OCI-LY7 (cell line): ENCODE measurements at places on chromosomes 4 and X. TPM values are rescaled to one million over a fixed set of nuclear protein-coding genes. Genes with fewer than 3 reads are reported as not detected.

DNA sequence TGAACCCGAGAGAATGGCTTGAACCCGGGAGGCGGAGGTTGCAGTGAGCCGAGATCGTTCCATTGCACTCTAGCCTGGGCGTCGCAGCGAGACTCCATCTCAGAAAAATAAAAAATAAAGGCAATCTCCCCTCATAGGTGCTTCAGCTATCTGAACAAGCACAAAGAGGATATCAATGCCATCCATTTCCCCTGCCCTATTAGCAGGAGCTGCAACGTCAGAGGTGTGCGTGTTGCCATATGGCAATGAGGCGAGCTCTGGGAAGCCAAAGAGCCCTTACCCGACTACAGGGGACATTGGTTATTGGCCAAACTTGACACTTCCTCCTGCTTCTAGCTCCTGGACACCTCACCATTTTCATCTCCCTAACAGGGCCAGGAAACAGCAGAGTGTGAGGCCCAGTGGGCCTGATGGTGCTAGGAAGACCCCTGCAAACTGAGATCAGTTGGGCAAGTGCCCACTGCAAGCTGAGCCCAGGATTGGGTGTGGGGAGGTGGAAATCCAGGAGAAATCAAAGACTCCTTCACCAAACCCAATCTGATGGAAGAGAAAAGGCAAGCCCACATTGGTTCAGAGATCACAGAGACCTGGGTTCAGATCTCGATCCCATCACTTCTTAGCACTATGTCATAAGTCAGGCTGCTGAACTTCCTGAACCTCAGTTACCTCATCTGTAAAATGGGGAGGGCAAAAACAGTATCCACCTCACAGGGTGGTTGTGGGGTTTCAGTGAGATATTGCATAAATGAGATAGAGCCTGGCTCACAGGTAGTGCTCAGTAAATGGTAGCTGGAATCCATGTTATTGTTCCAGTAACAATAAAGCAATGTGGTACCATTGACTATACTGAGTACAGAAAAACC lies 21.2 kb downstream of the SLC25A5 start:
- no peak for DNase-seq

- DNase-seq = no peak
Measured at GRCh38 chrX:6002056-6002455, 226.6 kb downstream of the NLGN4X start.

Gene RNF212
- total RNA-seq = not detected in 2 replicates

Gene POU3F4
- not detected in 2 replicates for total RNA-seq

DNA sequence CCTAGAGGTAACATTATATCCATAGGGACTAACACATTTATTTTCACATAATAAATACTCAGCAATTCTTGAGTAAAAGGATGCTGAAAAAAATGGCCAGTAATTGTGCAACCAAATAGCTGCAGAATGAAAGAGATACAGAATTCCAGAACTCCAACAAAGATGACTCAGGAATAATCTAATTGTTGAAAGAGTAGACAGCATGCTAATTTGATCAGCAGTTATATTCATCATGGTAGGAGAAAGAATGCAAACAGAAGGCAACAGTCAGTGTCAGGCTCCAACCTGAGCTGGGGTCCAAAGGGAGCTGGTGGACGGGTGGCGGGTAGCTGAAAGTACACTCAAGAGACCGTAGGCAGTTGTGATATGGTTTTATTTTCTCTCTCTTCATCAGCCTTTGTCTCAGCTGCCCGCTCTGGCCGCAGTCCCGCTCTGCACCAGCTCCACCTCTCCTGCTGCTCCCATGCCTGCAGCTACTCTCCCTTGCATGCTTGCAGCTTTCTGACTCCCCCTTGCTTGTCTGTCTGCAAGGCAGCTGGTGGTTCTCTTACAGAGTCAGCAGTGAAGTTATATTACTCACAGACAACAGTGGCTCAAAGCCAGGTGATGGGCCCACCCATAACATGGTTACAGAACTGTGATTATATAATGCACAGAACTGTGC lies 1150.1 kb downstream of the STIM2 start:
- DNase-seq = no peak

- no peak for DNase-seq
Measured at GRCh38 chrX:16999275-16999674, 52.8 kb downstream of the REPS2 start.
